ENCODE measurements at places on chromosomes 16 and 17.

DNA sequence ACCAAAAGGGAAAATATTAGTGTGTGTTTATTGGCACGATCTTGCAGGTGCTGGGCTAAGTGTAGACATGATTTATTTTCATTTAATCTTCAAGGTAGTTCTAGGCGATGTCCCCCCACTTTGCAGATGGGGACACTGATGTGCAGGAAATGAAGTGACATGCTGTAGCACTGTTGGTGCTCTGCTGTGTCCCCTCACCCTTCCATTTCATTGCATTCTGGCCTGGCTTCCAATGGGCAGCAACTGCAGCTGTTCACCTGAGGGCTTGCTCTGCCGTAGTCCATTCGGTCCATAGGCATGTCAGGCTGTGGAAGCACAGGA is 123.9 kb downstream of the PRKCB start:
- DNase-seq = no peak

GRCh38 chr16:69031877-69032301 is 73.6 kb upstream of the HAS3 start:
- DNase-seq = no peak

DNA sequence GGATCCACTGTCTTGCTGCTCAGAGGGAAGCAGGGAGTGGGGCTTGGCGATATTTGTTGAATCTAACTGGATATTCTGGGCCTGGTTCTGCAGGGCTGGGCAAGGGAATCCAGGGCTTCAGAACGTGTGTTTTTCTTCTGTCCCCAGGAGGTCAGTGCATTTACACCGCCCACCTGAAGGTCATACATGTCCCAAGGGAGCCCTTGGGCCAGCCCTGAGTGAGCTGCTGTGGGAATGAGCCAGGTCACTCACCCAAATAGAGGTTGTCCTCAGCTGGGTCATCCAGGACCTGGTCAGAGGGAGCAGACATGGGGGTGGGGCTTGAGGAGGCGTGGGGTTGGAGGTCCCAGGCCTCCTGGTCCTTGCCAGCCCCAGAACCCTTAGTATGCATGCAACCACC is 10.6 kb downstream of the CAMKK1 start:
- no peak for DNase-seq

GRCh38 chr16:62225675-62226074 is 189.4 kb upstream of the CDH8 start:
- no peak for DNase-seq

DNA sequence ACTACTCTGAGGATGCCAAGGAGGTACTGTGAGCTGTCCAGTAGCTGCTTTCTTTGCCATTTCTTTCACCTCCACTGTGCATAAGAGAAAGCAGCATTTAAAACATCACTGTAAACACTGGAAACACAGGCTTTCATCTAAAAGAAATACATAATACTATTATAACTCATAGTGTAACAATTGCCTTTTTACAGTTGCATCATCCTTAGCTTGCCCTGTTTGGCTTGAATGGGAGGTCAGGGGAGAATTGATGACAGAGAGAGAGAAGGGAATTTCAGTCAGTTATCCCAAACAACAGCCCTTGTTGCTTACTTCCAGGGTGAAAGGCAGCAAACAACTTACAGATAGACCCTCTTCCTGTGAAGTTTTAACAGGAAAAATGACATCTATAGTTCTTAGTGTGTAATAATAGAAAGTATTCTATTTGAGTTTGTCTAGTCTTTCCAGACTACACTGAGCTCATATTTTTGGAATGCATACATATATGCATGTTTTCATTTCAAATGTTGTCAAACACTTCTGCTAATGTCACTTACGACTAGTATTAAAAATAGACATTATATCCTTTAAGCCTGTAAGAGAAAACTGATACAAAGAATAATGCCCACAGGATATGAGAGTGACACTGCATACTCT is 71.7 kb upstream of the MTMR4 start:
- no peak for DNase-seq

DNA sequence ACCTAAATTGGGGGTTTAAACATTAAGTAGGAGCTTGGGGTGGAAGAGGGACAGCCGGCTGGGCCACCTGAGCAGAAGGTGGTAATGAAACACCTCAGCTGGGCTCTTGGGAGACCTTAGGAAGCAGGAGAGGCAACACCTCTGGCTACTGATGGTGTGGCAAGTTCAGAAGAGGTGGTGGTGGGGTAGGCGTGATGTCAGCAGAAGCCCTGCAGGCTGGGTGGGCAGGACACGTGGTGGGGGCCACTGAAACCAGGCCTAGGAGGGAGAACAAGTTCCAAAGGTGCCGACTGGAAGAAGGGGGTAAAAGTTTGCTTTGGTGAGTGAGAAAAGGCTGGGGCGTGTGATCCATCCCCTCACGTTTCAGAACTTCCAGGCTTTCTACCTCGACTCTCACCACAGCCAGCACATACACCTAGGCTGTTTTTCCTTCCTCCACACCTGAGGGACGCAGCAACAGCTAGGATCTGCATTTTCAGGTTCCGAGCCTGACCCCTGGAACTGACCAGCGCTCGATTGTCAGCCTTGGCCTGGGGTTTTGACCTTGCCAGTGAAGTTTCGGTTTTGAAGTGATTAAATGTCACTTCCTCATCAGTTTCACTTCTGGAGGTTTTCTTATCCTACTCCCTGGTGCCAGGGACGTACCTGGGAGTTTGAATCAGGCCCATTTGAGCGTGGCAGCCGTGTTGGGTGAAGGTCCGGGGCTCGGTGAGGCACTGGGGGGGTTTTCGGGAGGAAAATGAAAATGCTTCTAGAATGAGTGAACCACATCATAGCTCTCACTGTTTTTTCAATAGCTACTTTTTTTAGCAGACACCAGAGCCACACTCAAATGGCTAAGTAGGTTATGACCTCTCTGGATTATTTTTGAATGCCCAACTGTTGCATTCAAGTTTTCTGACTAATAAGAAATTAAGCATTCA is 10.0 kb downstream of the SNN start:
- no peak for DNase-seq

- no peak for DNase-seq
These were observed 855 bp downstream of the TUFM start for GRCh38 chr16:28845293-28845692.
